Mesothelial cell of epicardium (in vitro differentiated cells): ENCODE measurements at places on chromosomes 3 and 15.

DNA sequence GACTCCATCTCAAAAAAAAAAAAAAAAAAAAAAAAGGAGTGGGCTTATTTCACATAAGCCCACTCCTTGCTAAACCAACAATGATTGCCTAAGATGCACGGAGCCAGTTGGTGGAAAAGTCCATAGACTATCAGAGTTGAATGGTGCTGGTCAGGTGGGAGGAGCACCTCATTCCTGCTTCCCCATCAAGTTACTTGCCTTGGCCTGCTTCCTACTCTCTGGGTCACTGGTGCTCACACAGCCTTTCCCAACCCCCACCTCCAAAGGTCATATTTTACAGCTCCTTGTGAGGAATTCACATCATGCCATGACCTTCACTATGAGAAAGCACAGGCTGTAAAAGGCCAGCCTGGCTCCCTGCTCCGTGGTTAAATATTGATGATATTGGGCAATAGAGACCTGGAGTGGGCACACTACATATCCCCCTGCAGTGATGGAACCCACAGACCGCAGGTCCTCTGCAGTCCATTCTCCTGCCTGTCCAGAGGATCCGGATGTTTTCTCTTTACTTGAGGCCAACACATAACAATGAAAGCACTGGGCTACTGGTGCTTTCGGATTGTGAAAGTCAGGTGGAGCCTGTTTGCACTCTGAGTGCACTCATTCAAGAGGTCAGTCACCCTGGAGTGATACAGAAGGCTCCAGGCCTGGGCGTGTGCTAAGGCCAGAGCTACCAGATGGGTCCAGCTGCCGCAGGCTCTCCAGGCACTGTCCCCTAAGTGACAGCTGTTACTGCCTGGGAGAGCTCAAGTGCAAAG is at the start of gene SLC51B:
TSS of gene SLC51B (plus strand) at position 664 of the 758 bp plus-strand sequence. CDS start 4,618 bp downstream, outside the sequence.
- no peak for DNase-seq

DNA sequence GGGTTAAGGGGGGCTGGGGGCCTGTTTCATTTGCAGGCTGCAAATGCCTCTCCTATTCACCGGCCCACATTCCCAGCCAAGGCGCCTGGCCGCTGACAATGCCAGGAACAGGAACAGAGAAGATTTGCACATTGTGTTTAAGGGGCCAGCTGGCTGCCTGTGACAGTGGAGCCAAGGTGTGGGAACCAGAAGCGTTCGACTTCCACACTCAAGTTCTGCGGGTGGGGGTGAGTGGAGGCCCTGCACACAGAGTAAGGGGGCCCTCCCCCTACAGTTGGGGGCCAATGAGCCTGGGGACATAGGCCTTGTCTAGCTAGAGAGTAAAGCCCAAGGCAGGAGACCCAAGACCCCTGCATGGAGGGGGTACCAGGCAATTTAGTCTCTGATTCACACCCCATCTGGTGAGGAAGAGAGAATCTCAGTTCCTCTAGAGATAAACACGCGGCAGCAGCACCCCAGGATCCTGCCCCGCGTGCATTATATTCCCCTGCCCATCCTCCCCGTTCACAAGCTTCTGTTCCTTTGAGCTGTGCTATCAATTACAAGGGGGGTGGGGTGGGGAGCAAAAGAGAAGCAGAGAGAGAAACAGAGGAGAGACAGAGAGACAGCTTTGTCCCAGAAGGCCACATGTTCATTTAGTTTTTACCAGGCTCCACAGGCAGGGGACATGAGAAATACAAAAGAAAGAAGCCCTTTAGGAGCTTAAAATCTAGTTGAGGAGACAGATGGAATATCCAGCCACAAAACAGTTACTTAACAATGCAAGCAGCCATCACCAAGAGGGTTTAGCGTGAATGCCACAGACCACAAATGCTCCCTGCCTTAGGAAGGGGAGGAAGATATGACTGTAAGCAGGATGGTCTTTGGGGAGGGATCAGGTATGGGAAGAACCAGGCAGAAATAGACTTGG is 9.2 kb downstream of the IGDCC3 start:
- no peak for DNase-seq

- no peak for DNase-seq
These were observed 94.9 kb downstream of the ERC2 start for GRCh38 chr3:56373386-56373785.

DNA sequence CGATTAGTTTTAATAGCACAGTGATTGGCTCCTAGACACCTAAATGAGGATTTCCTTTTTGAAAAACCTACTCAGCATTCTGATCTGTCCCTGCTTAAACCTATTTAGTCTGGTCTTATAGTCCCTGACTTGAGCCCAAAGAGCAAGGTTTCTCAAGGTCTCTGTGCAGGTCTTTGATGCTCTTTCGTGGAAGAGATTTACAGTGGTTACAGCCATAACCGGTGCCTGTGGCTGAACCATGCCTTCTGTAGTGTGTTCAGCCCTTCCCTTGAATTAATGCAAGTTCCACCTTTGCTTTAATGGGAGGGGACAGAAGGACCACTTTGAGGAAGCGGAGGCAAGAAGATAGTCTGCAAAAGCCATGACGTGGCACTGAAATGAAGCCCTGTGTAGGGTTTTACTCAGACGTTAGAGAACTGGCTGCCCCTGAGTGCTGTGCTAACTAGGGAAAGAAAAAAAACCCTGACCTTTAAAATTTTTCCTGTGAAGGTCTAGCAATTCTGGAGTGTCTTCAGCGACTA is 43.0 kb downstream of the ZBTB38 start:
- DNase-seq = no peak

GRCh38 chr3:78878011-78878410 is 889.8 kb downstream of the ROBO1 start:
- DNase-seq = no peak

DNA sequence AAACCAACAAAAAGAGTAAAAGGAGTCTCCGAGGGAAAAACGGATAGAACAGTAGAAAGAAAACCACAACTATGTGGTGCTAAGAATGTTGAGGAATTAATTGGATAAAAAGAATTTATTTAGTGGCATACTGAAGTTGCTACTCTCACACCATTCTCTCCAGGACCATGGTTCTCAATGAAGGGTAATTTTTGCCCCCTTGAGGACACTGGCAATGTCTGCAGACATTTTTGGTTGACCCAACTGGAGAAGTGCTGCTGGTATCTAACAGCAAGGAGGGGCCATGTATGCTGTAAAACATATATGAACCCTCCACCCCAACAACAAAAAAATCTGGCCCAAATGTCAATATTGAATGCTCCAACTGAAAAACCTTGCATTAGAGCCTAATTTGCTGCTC is 85.9 kb upstream of the CSPG5 start:
- no peak for DNase-seq

DNA sequence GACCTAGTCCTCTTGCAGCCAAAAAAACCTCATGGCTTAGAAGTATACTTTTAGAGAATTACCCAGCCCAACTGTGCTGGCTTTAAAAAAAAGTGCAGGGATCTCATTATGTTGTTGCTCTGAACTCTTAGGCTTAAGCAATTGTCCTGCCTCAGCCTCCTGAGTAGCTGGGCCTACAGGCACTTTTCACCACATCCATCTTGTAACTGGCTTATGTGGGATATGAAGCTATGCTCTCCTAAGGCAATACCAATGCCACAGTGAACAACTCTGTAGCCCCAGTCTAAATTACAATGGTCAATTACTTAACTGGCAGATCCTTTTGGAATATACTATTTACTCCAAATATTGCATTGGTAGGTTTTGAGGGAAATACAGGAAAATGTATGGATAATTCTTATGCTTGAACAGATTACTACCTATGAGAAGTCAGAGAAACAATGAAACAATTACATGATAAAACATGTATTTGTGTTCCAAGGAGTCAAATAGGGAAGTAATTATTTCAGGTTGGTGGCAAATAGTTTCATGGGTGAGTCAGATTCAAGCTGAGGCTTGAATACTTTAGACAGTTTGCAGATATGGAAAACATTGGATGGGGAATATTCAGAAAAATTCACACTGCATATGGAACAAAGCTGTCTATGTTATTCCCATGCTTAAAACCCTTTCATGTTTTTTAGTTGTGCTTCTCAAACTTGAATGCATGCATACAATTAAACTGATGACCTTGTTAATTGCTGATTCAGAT is 34.6 kb upstream of the GPR149 start:
- no peak for DNase-seq

- no peak for DNase-seq
These were observed 49.7 kb downstream of the CCK start for GRCh38 chr3:42216302-42216701.

- no peak for DNase-seq
These were observed 2.0 kb upstream of the MELTF start for GRCh38 chr3:197031315-197032285.

- DNase-seq = no peak
These were observed 480.7 kb upstream of the THBS1 start for GRCh38 chr15:39100106-39100660.

GRCh38 chr3:41682382-41682781 is 279.5 kb downstream of the ULK4 start:
- DNase-seq = no peak
